Tibial nerve (tissue), 4 donors: ENCODE measurements at places on chromosomes 12 and 14.

DNA sequence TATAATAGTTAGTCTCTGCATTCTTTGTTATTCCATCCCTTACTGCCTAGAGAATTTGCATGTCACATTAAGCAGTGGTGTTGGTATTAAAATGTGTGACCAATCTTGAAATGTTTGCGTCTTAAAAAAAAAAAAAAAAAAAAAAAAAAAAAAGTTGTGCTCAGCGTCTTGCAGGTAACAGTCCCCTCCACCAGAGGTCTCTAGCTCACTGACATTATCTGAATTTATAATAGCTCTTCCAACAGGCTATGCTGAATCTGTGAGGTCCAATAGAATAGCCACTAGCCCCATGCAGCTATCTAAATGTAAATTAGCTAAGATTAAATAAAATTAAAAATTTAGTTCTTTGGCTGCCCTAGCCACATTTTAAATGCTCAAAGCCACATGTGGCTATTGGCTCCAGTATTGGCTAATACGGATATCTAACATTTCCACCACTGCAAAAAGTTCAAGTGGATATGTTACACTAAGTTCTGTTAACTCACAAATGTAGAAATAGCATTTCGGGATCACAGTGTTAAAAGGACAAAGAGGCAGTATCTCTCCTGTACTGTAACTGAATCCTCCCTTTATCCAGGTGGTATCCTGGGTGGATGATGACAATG is 28.7 kb downstream of the NKX2-8 start:
- DNase-seq, result peak; percentile 16

GRCh38 chr14:52918486-52918885 is 32.4 kb downstream of the FERMT2 start:
- no peak for DNase-seq

DNA sequence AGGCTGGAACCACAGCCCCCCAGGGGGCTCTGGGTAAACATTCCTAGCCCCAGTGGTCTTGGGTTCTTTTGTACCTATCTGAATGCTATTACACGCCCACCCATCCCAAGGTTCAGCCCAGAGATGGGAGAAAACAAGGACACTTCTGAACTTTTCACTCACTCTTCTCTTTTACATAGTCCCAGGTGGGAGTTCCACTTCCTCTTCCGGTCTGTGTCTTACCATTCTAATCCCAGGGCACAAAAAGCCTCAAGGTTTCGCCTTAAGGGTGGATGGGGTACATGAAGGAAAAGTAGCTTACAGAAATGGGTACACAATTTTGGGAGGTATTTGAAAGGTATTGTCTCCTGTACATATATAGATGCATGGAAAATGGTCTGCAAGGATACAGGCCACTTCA is 79.0 kb downstream of the TMEM30B start:
- no peak for DNase-seq

DNA sequence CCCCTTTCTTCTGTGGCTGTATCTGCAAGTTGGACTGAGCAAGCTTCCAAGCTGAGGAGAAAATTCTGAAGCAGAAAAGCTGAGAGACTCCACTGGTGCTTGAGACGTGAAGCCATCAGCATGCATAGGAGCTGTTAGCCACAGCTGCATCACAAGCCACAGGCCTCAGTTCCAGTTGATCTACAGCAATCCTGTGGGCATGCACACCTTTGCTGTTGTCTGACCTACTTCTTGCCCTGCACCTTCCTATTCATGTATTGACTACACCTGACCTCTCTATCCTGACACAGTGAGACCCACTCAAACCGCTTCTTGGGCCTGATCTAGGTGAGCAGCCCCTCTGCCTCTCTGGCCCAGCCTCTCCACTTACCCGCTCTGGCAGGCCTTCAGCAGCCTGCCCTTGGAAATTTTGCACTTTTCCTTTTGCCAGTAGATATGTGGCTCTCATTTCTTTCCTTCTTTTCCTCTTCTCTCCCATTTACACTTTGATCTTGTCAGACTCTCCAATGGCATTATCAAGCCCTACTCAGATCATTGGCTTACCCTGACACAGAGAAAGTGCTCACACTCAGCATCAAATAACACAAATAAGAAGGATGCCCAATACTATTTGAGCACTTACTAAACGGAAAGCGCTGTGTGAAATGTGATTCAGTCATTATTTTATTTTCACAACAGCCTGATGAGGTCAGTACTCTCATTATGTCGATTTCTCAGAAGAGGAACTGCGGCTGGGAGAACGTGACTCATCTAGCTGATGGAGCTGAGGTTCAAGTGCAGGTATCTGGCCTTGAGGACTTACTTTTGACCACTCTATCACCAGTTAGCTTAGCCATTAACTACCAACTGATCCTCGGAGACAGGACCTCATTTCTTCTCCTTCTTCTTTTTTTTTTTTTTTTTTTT is 21.9 kb upstream of the PTGR2 start:
- peak; percentile 29 for DNase-seq
